ENCODE measurements at places on chromosomes 4 and X.

GRCh38 chr4:151690164-151690870 lies 70.5 kb downstream of the GATB start:
- DNase-seq = peak; percentile 73

GRCh38 chr4:128521156-128521555 lies 233.5 kb upstream of the PGRMC2 start:
- no peak for DNase-seq

DNA sequence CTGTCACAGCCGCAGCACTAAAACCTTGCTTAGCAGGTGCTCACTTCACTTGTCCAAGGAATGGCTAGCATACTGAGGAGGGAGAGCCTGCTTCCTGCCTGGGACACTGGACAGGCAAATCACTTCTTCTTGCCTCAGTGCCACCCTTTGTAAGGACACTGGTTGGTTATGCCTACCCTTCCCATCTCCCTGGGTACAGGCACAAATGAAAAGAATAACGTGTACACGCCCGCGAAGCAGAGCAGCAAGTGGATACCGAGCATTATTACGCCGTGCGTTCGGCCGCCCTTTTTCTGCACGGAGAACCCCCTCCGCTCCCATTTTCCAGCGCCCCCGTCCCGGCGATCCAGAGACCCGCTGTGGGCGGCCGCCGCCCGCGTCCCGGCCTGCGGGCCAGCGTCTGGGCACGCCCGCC lies 338 bp upstream of the KLHL2 start:
- no peak for DNase-seq

GRCh38 chr4:73822812-73823504 lies 13.5 kb upstream of the CXCL6 start:
- no peak for DNase-seq

GRCh38 chrX:131734621-131735020 lies 190.7 kb downstream of the OR13H1 start:
- peak; percentile 59 for DNase-seq

DNA sequence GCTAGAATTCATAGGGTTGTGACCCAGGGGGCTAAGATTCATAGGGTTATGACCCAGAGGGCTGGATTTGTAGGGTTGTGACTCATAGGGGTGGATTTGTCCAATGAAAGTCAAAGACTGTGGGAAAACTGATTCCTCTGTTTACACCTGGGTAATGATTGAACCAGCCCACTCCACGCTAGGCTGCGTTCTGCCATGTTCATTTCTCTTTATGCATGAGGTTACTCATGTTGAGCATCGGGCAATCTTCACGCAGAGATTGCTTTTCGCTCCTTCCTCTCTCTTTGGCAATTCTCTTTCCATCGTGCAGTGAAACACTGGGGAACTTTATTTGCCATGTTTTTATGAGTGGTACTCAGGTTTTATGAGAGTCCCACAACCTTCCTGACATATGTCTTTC lies 127.8 kb downstream of the CRLF2 start:
- DNase-seq = no peak

DNA sequence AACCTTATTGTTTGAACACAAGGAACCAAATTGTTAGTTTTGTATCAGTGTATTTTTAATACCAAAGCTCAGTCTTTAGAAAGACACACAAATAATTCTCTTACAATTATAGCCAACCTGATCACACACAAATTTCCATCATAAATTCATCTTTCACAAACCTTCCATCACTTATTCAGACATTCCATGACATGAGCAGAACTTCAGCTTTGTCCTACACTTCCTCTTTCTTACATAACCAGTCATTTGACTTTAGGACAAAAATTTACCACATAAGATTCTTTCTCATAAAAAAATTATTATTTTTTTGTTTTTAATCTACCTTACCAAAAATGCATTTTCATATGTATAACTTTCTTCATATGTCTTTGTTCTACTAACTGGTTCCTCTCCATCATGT lies 312.2 kb downstream of the GALNTL6 start:
- DNase-seq = no peak

- peak; percentile 7 for DNase-seq
Measured at GRCh38 chr4:158710814-158711213, 12.4 kb downstream of the PPID start.
